Purkinje cell (primary cell): ENCODE measurements at places on chromosomes 12 and 14. TPM values are rescaled to one million over a fixed set of nuclear protein-coding genes. Genes with fewer than 3 reads are reported as not detected.

The ZC3H10 gene
- polyA plus RNA-seq = 0.46 and 0.65 TPM in 2 replicates

The MUCL1 gene
- 2.0 TPM in 1 of 2 replicates, not detected in the other for polyA plus RNA-seq

The HOXC11 gene
- not detected in 2 replicates for polyA plus RNA-seq

The SLC8A3 gene
- polyA plus RNA-seq = 0.57 and 1.3 TPM in 2 replicates

The CAPZA3 gene
- not detected in 2 replicates for polyA plus RNA-seq

The RTL1 gene
- polyA plus RNA-seq = not detected in 2 replicates

The E2F7 gene
- polyA plus RNA-seq = not detected in 2 replicates

The ACOT6 gene
- not detected in 2 replicates for polyA plus RNA-seq
